ENCODE measurements at places on chromosomes 6 and 20. TPM values are rescaled to one million over a fixed set of nuclear protein-coding genes. Genes with fewer than 3 reads are reported as not detected.

The CST1 gene
- total RNA-seq, result 41.2 TPM

The ZSCAN9 gene
- total RNA-seq, result 23.7 TPM

The LY6G5C gene
- total RNA-seq, result 2.0 TPM

The PBOV1 gene
- not detected for total RNA-seq

The RALY gene
- 141 TPM for total RNA-seq

The SNAP25 gene
- total RNA-seq, result not detected

The GNMT gene
- 0.29 TPM for total RNA-seq

The FAM209A gene
- not detected for total RNA-seq

The WFDC2 gene
- 304 TPM for total RNA-seq

The GRM1 gene
- total RNA-seq, result 0.57 TPM

The EYS gene
- total RNA-seq, result 0.44 TPM

The PSORS1C2 gene
- total RNA-seq, result not detected

Measured in endodermal cell (in vitro differentiated cells).